ENCODE measurements at places on chromosomes 3 and 15.

GRCh38 chr3:14398797-14399106 is 3.7 kb upstream of the SLC6A6 start:
- no peak for DNase-seq

DNA sequence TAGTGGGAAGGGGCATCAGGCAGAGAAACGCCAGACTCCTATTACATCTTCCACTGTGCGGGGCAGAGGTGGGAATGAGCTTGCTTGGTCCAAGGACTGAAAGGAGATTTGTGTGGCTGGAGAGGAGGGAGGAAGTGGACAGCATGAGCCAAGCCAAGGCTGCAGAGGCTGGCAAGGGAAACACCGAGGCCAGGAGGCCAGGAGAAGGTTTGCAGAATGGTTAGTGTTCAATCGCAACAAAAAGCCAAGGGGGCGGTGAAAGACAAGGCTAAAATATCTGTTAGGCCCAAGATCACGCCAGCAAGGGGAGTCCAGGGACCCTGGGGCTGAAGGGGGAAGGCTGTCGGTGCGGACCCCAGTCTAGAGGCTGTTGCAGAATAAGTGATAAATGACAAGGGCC is 75.8 kb downstream of the CPN2 start:
- no peak for DNase-seq

DNA sequence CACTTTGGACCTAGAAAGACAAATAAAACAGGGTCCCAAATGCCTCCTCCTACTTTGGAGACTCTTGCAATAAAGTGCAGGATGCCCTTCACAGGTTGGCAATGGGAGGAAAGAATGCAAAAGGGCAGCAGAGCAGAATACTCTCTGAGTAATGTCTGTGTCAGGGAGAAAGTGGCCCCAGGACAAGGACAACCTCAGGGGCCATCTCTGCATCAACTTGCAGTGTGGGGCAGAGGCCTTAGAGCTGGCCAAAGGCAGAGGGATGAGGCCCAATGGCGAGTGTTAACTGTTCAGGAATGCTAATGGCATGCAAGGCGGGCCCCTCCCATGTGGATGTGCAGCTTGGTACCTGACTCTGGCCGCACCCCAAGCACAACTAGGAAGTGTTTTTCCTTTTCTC is 8.4 kb downstream of the UPK1B start:
- no peak for DNase-seq

- no peak for DNase-seq
These were observed 19.9 kb upstream of the ABHD2 start for GRCh38 chr15:89068325-89068784.

DNA sequence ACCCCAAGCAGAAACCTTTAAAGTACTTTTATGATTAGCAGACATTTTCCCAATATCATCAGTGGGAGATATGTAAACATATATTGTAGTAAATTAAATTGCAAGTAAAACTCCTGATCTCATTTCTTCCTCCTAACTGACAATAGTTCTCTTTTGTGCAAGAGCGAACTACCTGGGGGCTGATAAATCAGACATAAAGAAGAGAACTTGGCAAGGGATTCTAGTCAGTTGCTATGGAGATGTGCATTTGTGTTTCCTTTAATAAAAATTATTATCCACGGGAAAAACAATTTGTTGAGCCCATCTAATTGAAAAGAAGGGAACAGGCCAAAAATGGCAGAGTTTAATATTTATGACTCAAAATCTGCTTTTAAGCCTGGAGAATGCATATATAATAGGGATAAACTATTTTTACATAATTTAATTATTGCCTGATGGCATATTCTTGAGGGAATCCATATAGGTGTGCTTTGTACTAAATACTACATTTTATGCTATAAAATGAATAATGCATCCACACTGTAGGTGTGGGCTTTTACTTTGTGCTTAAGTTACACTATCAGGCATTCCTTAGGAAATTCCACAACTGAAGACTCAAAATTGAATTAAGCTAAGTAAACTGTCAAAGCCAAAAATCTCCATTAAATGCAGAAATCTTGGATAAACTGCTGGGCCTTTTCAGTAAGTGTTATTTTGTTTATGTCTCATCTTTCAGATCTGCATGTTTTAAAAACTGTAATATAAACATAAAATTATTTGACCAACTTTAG is 258.1 kb downstream of the ERC2 start:
- no peak for DNase-seq

GRCh38 chr3:169007145-169007544 is 656.4 kb downstream of the MECOM start:
- DNase-seq: no peak
